ENCODE measurements at places on chromosomes 1 and 21.

- no peak for DNase-seq
Observed at GRCh38 chr1:32228771-32229170, 6.6 kb downstream of the EIF3I start.

GRCh38 chr1:174965362-174966007, 34.3 kb upstream of the CACYBP start:
- DNase-seq, result no peak

DNA sequence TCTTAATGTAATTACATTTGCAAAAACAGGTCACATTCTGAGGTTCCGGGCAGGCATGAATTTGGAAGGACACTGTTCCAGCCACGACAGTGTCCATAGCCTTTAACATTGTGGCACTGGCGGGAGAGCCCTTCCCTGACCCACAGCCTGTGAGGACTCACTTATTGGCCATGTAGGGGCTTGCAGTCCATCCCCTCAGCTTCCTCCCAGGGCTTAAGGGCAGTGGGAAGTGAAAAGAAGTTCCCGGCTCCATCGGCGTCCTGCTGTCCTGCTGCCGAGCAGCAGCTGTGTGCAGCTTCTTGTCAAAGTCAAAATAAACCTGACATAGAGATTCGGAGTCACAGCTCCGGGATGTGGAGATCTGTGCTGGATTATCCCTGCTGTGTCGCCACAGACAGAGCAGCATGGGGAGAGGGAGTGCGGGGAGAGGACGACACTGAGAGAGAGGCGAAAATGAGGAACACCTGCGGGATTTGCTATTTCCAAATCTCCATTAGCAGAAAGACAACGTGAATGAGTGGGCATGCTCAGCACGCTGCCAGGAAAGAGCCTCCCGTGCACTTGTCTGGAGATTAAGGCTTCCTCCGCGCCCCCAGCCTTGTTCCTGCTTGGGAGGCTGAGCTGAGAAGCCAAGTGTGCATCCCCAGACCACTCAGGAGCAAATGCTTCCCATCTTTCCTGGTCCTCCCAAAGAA, 260.3 kb downstream of the ASTN1 start:
- DNase-seq, result no peak

- no peak for DNase-seq
Observed at GRCh38 chr1:169473347-169473746, 12.4 kb downstream of the SLC19A2 start.

GRCh38 chr1:12511516-12512468, 106.2 kb downstream of the DHRS3 start:
- DNase-seq, result no peak

GRCh38 chr1:15038232-15039016, 115.1 kb upstream of the TMEM51 start:
- no peak for DNase-seq

- DNase-seq, result no peak
Observed at GRCh38 chr1:205416322-205416721, 5.5 kb downstream of the LEMD1 start.

GRCh38 chr1:204154568-204155255, 2.9 kb upstream of the ETNK2 start:
- DNase-seq, result no peak

- no peak for DNase-seq
Observed at GRCh38 chr1:31152181-31152795, 86.8 kb upstream of the PUM1 start.

Measured in NCI-H1436 treated with DMSO at 0.1 percent for 48 hours (cell line).